ENCODE measurements at places on chromosomes 1 and 21. TPM values are rescaled to one million over a fixed set of nuclear protein-coding genes. Genes with fewer than 3 reads are reported as not detected.

DNA sequence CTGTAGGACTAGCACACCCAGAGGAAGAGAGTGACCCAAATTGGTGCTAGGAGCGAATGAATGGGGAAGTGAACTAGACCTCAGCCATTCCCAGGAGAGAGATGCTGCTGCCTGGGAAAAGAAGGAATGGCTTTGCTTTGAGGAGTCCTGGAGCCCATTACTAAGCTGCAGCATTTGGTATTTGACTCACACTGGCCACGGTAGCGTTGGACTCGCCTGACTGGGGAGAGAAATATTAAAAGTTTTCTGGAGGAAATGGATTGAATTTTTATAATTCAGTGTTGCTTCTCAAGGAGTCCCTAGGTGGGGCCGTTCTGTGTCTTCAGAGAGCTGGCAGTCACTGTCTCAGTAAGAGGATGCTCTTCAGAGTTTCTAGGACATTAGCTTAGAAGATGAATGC, 40.2 kb downstream of the PIK3CD start:
- peak overlapping the region; percentile 1 for H3K4me3 ChIP-seq
- no peaks in the 10 kb centered on the region for H3K27me3 ChIP-seq
- peaks cover 33% of the 10 kb centered on the region for H3K4me1 ChIP-seq
- no peaks in the 10 kb centered on the region for H3K36me3 ChIP-seq

DNA sequence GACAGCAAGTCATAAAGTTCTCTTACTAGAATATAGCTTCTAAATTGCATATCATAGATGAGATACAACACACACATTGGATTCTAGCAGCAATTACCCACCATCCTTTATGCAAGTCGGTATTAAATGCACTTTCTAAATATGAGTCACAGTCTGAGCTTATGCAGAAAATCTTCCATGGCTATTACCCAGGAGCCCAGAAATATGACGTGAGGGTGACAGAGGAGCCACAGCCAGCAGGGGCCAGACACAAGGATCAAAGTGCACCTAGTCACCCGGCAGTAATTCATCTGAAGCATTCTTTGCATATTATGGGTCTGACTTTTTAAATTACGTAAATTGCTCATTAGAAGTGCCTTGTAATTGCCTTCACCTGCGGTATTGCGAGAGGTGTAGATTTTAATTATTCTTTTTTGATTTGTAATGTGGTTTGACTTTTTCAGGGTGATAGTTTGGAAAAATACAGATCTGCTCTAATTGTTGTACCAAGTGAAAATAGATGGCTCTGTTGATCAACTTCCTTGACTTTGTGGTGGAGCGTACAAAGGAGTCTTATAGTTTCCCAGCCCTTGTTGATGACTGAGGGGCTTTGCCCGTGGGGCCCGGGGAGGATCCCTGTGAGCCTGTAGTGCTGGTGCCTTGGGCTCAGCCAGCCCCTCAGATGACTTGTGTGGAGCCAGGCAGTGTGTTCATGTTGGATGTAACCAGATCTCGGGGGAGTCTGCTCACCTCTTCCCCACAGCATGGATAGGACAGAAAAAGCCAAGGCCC, 470.0 kb upstream of the VAMP3 start:
- H3K4me1 ChIP-seq: peaks cover 59% of the 10 kb centered on the region
- DNase-seq: peak; percentile 32
- no peaks in the 10 kb centered on the region for H3K27me3 ChIP-seq

GRCh38 chr1:94246692-94247137, 9.3 kb upstream of the ARHGAP29 start:
- no peak for DNase-seq
- no peaks in the 10 kb centered on the region for H3K27me3 ChIP-seq
- H3K4me3 ChIP-seq: peak overlapping the region; percentile 95
- peak overlapping the region; percentile 81 for H3K27ac ChIP-seq

DNA sequence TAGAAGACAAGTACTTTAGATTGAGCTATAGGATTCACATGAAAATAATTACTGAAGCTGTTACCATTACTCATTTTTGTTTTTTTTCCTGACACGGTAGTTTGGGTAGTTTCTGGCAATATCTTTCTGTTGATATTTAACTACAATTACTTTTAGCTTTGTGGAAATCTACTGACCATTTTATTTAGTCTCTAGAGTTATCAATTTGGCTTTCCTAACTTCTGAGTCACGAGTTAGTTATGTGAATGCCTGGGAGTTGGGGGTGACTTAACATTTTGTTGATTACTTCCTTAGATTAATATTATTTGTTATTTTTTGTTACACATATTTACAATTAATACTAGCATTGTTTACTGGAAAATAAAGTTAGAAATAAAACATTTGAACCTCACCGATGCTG, 160.6 kb downstream of the HMCN1 start:
- no peak overlapping the region for H3K4me3 ChIP-seq
- no peak for DNase-seq
- H3K36me3 ChIP-seq: peaks cover 12% of the 10 kb centered on the region
- H3K27me3 ChIP-seq: no peaks in the 10 kb centered on the region
- peaks cover 8% of the 10 kb centered on the region for H3K4me1 ChIP-seq

Gene RUNX3
- not detected for total RNA-seq

Gene FCGR3B
- not detected for total RNA-seq

Gene AUNIP
- 1.3 TPM for total RNA-seq

Gene CFAP45
- total RNA-seq: 0.83 TPM

All from osteocyte (in vitro differentiated cells).